ENCODE measurements at places on chromosomes 12 and 14.

GRCh38 chr14:68822926-68823325 is 30.1 kb upstream of the ZFP36L1 start:
- no peak for DNase-seq

DNA sequence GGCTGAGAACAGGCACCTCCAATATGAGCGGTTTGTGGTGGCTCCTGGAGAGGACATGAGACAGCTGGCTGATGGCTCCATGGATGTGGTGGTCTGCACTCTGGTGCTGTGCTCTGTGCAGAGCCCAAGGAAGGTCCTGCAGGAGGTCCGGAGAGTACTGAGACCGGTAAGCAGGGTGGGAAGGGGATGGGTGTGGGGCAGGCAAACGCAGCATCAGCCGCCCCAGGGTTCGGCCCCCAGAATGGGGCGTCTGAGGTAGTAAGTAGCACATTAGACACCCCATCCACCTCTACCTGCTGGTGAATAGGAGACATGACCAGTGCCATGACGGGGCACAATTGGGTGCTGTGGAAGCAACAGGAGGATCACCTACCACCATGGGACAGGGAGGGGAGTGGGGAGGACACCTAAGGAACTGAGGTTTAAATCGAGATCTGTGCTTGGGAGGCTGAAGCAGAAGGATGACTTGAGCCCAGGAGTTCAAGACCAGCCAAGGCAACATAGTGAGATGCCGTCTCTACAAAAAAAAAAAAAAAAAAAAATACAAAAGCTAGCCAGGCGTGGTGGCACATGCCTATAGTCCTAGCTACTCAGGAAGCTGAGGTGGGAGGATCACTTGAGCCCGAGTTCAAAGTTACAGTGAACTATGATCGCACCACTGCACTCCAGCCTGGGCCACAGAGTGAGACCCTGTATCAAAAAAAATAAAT is 25.5 kb downstream of the ITGA7 start:
- no peak for DNase-seq

DNA sequence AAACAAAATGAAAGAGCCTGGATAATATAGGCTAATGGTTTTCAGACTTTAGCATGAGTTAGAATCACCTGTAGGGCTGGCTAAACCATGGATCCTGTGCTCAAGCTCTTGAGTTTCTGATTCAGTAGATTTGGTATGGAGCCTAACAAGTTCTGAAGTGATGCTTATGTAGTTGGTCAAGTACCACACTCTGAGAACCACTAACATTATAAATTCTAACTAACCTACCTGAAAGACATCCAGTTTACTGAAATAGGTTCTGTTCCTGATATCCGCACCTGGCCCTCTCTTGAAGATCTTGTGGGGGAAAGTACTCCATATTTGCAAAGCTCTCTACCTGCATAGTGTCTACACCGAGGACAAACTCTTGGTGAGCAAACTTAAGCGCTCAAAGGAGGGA is 59.4 kb upstream of the VSX2 start:
- DNase-seq: no peak

DNA sequence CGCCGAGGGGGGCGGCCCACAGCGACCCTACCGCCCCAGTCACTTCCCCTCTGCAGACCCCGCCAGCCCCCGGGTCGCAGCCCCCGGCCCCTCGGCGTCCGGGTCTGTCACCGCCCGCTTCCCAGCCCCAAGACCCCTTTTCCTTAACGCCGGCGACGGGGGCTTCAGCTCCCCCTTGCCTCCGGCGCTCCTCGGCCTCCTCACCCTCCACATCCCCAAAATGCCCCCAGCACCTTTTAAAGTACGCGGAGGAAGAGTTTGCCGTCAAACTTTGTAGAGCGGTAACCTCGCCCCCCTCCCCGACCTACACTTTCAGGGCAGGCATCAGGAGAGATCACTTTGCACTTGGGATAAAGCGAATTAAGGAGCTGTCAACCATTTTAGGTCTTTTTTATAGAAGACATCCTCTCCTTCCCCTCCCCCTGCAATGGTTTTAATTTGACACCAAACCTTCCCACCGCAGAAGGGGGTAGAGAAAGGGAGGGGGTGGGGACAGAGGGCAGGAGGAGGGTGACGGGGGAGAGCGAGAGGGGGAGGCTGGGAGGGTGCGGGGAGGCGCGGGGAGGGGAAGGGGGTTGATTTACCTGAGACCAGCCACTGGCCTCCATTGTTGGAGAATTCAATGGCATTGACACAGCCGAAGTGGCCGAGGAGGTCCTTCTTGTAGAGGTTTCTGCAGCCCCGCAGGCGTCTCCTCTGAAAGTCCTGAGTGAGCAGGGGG is 578 bp downstream of the DCAF5 start:
- DNase-seq: no peak

- no peak for DNase-seq
Measured at GRCh38 chr14:92963301-92964123, 40.6 kb downstream of the CHGA start.

GRCh38 chr12:76308866-76309265 is 39.3 kb downstream of the BBS10 start:
- DNase-seq: no peak

GRCh38 chr12:56522411-56523193 is 982 bp downstream of the RBMS2 start:
- no peak for DNase-seq

GRCh38 chr12:71029302-71029701 is 108.8 kb upstream of the PTPRR start:
- no peak for DNase-seq

GRCh38 chr12:22334410-22335100 is at the start of gene ST8SIA1:
Gene ST8SIA1 (minus strand): TSS chr12:22334707. CDS start chr12:22334232, 475 bp downstream.
- peak; percentile 36 for DNase-seq

DNA sequence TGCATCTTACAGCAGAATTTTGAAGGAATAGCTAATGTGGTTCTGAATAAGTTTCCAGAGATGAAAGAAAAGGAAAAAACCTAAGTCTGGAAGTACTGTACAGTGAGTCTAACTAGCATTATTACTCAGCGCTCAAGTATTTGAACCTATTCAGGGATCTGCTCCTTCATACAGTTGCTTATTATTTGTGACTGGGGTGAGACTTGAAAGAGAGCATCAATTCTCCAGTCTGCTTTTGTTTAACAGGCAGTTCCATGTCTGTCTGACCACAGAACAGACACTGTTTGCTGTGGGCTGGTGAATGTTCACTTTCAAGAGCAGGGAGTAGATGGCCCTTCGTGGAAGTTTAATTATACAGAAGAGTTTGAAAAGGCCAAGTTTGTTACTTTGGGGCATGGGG is 9.3 kb downstream of the ETV6 start:
- DNase-seq: no peak

DNA sequence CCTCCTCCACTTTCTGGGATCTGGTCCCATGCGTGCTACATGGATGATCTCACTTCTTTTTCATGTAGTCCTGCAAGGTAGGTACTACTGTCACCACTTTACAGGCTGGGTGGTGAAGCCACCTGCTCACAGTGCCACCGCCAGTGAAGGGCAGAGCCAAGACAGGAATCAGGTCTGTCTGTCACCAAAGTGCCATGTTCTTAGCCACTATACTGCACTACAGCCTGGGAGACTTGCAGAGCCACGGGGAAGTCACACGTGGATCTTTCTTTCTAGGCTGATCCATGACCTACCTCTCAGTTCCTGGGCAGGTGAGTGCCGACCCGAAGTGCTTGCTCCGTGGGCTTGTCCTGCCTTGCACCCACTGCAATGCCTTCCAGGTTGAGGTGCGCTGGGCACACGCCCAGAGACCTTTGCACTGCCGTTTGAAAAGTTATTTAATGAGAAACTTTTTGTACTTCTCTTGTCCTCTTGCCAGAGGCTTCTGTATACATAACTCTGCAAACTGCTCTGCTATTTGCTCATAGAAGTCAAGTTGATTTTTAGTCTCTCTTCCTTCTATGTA is 19.7 kb upstream of the CLMN start:
- DNase-seq: no peak

GRCh38 chr12:105427883-105428282 is 97.4 kb downstream of the C12orf75 start:
- no peak for DNase-seq

GRCh38 chr14:51004801-51005526 is 60.7 kb upstream of the PYGL start:
- DNase-seq: no peak

DNA sequence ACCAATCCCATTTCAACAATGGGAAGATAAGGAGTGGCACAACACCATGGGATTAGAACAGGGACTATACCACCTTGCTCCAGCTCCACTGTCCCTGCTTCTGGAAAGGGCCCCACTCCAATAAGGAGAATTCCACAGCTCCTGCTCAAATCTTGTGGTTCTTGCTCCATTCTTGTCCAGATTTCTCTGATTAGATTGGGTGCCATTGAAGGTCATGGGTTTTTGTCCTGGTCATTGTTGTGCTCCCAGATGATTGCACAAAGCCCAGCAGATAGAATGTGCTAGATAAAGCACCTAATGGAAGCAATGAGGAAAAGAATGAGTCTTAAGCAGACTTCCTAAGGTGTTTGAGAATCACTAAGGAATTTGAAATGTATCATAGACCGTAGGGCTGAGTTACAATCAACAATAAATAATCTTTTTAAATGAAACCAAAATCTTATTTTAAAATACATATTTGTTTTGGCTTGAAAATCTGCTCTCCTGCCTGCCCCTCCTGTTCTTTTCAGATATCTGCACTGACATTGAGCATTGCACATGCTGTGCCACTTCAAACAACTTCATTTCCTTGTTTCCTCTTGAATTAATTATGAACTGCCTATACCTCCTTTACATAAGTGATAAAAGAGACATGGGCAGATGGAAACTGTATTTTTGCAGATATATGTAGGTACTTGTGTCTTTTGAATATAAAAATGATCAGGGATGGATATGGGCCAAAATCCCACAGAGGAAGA is 115.9 kb downstream of the FGD4 start:
- DNase-seq: no peak

DNA sequence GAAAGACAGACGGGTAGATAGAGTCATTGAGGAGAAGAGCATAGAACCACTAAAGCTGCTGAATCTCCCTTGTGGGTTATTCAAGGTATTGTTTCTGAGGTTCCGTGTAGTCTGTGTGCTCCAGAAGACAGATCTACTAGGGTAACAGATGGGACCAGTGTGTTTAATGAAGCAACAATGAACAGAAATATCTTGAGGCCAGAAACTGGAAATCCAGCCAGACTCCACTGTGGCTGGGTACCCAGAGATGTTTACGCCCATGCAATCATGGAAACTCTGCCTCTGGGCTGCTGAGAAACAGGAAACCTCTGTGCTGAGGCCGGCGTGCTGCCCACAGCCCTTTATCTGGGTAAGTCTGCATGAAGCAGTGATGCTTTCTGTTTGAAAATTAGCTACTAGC is 8.3 kb downstream of the PROX2 start:
- peak; percentile 41 for DNase-seq

DNA sequence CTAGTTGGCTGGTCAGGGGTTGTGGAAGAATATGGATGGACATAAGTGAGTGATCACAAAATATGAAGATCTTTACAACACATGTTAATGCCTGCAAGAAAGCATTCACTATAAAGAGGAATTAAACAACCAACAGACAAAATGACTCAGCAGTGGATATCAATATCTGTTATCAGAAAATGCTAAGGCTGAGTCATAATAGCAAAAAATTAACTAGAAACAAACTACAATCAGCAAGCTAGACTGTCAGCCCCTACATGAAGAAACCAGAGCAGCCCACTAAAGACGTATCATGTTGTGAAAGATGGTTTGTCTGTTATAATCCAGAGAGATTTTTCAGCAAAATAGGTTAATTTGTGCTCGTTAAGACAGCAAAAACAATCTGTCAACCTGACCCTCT is 472.9 kb downstream of the NELL2 start:
- no peak for DNase-seq

DNA sequence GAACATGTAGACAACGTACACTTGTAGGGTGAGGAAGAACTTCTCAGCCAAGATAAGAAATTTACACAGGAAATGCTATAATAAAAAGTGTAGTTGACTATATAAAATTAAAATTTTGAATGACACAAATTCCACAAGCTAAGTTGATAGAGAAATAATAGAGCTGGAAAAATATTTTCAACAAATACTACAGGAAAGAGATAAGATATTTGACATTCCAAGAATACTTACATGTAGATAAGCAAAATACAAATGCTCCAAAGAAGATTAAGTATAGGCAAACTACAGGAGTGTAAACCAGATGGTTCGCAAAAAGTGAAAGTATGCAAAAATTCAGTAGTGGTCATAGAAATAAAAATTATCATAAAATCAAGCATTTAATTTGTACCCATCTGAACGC is 49.2 kb upstream of the ANP32D start:
- no peak for DNase-seq

DNA sequence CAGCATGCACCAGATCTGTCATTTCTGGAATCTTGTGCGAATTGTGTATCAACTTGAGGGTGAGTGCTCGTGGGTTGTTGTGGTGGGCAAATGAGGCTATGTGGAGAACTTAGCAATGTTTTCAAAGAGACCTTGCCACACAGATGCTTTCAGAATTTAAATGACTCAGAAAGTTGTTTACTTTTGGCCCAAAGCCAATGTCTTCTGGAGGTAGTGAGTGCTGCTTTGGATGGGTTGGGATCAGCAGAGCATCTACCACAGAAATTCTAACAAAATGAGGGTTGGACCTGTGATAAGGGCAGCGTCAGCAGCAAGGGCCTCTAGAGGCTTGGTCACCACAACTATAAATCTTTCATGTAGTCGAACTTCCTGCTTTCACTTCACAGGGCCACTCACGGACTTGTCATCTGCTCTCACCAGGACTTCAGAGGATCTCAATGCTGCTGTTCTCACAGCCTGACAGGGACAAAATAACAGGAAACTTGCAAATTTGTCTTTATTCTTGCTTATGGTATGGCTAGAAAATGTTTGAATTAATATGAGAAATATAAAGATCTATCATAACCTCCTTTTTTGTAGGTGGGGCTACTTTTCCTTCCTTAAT is 111.4 kb downstream of the DACT1 start:
- no peak for DNase-seq

GRCh38 chr12:80189241-80189640 is 89.9 kb downstream of the OTOGL start:
- DNase-seq: no peak

DNA sequence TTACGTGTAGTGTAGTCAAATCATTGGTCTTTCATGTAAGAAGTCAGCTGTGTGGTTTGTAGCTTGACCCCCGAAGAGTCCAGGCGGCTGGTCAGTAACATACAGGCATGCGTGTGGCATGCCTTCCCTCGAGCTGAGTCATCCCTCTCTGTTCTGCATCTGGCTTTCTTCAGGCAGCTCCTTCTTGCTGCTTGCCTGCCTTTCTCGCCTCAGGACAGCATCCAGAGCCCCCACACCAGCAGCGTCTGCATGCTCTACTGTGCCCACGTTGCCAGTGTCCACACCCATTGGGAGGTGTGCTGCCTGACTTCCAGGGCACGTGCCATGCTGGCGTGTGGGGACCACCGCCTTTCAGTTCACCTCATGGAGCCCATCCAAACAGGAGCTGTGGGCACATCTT is 96.8 kb downstream of the EP400 start:
- DNase-seq: no peak

All from stimulated activated CD4-positive, alpha-beta T cell treated with anti-CD3 and anti-CD28 coated beads, Interleukin-2, amount 100 ng/mL, for 48 hours (primary cell).